ENCODE measurements at places on chromosomes 3 and 15.
A peak's percentile ranks its signal among the peaks of the same experiment; 100 is the strongest.

DNA sequence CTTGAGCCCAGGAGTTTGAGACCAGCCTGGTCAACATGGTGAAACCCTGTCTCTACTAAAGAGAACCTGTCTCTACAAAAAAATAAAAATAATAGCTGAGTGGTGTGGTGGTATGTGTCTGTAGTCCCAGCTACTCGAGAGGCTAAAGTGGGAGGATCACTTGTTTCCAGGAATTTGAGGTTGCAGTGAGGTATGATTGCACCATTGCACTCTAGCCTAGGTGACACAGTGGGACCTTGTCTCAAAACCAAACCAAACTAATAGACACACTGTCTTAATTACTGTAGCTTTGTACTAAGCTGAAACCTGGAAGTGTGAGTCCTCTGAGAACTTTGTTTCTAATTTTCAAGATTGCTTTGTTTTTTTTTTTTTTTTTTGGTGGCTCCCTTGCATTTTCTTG is 30.4 kb downstream of the MGA start:
- no peak for DNase-seq

DNA sequence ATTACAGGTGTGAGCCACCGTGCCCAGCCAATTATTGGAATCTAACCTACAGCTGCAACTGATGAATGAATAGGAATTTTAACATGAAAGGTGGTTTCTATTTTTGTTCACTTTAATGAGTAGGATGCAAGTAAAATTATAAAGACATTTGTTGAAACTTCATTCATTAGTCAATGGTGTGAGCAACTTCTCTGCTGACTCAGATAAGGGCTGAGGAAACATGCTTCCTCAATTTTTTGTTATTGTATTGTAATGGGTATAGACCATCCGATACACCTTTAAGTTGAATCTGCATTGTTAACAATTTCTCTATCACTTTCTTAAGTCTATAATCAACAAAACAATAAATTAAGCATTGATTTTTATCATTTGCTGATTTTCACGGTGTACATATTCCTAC is 127.8 kb downstream of the STAG1 start:
- DNase-seq: no peak

DNA sequence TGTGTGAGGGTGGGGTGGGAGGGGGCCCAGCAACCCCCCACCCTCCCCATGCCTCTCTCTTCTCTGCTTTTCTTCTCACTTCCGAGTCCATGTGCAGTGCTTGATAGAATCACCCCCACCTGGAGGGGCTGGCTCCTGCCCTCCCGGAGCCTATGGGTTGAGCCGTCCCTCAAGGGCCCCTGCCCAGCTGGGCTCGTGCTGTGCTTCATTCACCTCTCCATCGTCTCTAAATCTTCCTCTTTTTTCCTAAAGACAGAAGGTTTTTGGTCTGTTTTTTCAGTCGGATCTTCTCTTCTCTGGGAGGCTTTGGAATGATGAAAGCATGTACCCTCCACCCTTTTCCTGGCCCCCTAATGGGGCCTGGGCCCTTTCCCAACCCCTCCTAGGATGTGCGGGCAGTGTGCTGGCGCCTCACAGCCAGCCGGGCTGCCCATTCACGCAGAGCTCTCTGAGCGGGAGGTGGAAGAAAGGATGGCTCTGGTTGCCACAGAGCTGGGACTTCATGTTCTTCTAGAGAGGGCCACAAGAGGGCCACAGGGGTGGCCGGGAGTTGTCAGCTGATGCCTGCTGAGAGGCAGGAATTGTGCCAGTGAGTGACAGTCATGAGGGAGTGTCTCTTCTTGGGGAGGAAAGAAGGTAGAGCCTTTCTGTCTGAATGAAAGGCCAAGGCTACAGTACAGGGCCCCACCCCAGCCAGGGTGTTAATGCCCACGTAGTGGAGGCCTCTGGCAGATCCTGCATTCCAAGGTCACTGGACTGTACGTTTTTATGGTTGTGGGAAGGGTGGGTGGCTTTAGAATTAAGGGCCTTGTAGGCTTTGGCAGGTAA is 8.1 kb downstream of the FAM131A start:
- DNase-seq: peak; percentile 85

DNA sequence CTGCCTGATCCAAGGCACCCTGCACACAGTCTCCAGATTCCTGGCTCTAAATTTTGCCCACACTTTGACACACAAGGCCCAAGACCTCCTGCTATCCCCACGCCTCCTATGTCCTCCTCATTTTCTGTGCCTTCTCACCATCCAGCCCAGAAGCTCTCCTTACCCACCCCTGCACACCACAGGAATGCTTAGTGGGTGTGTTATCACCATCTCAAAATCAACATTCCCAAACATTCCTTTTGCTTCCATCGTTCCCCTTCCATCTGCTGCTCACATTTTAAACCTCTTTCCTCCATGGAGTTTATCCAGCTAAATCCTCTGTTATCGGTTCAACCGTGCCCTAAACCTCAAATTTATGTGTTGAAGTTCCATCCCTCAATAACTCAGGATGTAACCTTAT is 43.9 kb downstream of the DGKG start:
- no peak for DNase-seq

GRCh38 chr3:153399636-153400035 is 237.6 kb downstream of the RAP2B start:
- DNase-seq: no peak

- DNase-seq: no peak
These were observed 662.9 kb downstream of the SQOR start for GRCh38 chr15:46297766-46298165.

DNA sequence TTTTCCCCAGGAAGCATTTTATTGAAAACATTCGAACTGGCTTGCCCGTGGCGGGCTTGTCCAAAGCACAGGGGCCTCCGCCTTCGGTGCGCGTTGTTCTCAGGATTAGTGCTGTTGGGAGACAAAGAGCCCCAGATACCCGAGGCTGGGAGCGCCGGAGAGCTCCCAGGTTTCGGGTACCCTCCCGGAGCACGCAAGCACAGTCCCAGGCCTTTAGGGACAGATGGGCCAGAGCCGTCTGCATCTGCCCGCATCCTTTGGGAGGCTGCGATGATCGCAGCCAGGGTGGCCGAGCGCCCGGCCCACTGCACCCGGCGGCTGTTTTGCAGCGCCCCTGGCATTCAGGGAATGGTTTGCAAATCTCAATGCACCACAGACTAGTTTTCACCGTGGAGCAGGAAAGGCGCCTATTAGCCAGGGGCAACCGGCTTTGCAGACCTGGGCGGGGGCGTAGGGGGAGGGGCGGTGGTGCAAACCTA is 5.0 kb upstream of the FEZF2 start:
- no peak for DNase-seq
